GM13977 (cell line): ENCODE measurements at places on chromosomes 7 and 10.

DNA sequence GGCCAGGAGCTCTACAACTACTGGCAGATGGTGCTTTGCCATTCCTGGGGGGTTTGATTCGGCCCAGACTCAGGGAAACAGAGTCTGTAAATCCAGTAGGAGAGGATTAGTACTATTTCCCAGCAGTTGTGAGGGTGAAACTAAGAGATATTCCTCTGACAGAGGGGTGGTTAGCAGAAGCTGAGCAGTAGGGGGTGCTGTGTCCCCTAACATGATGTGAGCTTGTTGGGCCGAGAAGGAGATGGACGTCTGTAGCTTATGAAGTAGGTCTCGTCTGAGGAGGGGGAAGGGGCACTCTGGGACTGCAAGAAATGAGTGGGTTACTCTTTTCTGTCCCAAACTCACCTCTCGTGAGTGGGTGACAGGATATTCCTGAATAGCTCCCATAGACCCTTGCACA is 179.2 kb upstream of the MBL2 start:
- peak; percentile 65 for DNase-seq

DNA sequence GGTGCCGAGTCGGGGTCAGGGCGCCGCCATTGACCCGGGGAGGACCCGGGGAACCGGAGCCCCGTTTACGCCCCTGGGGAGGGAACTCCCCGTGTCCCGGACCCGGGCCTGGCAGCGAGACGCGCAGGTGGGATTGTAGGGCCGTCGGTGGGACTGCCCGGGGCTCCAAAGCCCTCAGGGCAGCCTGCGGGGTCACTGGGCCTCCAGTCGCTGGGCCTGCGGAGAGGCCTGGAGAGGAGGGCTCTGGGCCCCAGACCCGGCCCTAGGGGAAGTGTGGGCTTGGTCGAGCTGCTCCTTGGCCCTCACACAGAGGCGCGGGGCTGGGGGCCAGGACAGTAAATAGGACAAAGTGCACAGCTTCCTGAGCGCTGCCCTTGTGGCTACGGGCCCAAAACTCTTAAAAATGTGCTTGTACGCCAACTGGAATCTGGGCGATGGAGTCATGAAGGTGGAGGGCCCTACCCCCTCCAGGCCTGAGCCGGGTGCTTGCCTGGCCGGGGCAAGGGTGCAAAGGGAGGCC is 657 bp downstream of the ECHDC3 start:
- no peak for DNase-seq

DNA sequence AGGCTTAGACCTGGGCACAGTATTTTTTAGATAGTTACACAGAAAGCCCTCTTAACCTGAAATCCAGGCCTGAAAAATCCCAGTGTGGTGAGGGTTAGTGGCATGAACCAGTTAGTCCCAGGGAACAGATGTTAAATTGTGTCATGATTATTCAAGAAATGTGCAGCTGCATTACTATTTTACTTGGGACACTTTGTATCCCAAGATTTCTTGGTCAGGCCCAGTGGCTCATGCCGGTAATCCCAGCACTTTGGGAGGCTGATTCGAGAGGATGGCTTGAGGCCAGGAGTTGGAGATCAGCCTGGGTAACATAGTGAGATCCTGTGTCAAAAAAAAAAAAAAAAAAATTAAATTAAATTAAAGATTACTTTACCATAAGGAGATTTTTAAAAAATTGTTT is 36.0 kb upstream of the OTUD1 start:
- no peak for DNase-seq

GRCh38 chr10:60009276-60009675 is 102.9 kb upstream of the CCDC6 start:
- no peak for DNase-seq

DNA sequence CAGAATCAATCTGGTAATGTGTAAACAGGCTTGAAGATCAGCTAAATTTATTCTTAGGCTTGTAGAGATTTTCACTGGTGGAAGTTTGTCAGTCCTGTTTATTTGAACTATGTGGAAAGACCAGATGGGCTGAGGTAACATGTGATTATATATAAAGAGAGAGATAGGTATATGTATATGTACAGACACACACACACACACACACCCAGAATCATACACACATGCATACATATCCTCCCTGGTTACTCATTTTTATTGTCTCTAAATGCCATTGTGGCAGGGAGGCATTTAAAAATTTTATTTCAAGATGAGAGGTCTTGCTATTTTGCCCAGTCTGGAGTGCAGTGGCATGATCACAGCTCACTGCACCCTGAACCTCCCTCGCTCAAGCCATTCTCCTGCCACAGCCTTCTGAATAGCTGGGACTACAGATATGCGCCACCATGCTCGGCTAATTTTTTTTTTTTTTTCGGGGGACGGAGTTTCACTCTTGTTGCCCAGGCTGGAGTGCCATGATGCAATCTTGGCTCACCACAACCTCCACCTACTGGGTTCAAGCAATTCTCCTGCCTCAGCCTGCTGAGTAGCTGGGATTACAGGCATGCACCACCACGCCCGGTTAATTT is 78.1 kb upstream of the CYTH3 start:
- DNase-seq: no peak

DNA sequence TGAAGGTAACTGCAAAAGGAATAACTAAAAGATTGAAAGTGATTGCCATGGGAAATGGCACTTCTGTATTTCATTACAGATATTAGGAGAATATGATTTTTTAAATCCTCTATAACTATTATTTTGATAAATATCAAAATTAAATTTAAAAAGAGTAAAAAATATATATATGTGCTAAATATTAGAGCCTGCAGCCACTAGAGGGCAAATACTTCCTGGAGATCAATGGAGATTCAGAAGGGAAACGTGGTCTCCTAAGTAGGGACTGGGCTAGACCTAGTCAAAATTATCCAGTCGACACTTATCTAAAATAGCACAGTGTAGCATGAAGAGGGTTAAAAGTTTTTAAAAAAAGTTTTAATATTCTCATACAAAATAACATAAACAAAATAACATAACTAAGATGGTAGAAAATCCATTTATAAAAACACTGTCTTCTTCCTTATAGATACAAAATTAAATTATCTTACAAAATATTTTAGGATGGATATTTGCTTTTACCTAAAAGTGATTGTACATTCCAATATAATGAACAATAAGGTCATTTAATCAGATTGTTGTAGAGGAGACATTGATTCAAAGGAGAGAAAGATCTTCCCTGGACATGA is 434.3 kb downstream of the MDFIC start:
- DNase-seq: no peak

DNA sequence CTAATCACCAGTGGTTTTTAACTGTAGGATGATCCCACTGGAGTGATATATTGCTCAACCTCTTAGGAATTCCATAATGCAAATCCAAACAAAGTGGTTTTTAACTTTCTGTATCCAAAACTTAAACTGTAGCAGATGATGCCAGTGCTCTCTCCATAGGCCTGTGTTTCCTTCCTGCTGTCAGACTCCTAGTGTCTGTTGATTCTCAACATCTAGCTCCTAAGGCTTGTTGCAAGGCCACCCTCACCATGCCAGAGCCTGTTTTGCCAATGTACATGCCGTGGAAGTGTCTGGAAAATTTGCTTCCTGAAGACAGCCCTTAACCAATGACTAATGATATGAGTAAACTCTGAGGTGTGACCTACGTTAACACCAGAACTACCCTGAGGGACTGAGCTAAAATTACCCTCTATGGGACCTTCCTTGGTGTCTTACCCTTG is 39.3 kb downstream of the C1GALT1 start:
- no peak for DNase-seq

- DNase-seq: no peak
These were observed 236.5 kb downstream of the RELN start for GRCh38 chr7:103752995-103753394.

DNA sequence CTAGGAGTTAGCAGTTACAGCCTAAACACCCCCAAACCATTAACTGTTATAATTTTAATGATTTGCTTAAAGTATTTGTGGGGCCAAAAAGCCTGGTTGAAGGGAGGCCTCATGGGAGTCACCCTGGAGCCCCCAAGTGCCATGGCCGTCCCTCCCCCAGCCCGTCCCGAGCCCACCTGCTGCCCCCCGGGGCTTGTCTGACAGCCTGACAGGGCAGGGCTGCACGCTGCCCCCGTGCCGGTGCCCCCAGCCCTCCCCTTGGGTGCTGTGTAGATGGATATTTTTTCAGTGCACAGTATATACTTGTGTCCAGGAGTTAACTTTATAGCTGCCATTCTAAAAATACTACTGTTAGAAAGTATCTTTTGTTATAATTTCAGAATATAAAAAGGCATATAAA is 108.4 kb downstream of the CYTH3 start:
- no peak for DNase-seq

- no peak for DNase-seq
These were observed 270.1 kb downstream of the AGMO start for GRCh38 chr7:15291699-15292098.

DNA sequence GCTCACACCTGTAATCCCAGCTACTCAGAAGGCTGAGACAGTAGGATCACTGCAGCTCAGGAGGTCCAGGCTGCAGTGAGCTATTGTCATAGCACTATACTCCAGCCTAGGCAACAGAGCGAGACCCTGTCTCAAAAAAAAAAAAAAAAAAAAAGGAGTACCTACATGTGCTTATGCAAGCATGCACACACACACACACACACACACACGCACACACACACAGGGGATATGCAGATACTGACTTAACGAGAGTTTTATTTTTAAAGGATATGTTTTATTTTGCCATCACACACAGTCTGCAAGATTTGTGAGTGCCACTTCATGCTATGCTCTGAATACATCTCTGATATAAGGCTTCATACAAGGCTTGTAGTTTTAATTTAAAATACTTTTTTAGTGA is 479.3 kb downstream of the NEBL start:
- no peak for DNase-seq

- no peak for DNase-seq
These were observed 368.9 kb downstream of the KCNMA1 start for GRCh38 chr10:77268721-77269120.

GRCh38 chr7:10939237-10939910 is 34.3 kb upstream of the PHF14 start:
- DNase-seq: peak; percentile 25

- no peak for DNase-seq
These were observed 83.9 kb downstream of the ADCY1 start for GRCh38 chr7:45657890-45658715.

GRCh38 chr7:140069298-140069949 is 6.7 kb upstream of the PARP12 start:
- DNase-seq: no peak

- peak; percentile 34 for DNase-seq
These were observed 1.5 kb upstream of the KAT6B start for GRCh38 chr10:74824900-74825370.

- DNase-seq: no peak
These were observed 264.4 kb downstream of the SKAP2 start for GRCh38 chr7:26599982-26600381.

DNA sequence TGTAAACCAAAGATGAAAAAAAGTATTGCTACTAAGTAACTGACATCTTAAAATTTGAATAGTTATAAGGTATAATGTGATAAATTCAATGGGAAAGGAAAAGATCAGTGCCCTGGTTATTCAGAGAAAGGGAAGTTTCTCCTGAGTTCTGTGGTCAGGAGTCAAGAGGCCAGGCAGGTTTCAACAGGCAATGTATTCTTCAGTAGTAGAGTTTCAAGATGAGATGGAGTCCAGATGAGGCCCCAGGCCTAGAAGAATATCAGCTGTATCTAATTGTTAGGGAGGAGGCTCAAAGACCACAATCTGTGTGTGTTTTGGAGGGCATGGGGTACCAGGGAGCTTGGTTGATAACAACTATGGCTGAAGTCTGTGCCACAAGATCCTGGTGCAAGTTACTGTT is 101.4 kb upstream of the DLX6 start:
- no peak for DNase-seq

- no peak for DNase-seq
These were observed 259.3 kb downstream of the SFMBT2 start for GRCh38 chr10:7151538-7151937.

DNA sequence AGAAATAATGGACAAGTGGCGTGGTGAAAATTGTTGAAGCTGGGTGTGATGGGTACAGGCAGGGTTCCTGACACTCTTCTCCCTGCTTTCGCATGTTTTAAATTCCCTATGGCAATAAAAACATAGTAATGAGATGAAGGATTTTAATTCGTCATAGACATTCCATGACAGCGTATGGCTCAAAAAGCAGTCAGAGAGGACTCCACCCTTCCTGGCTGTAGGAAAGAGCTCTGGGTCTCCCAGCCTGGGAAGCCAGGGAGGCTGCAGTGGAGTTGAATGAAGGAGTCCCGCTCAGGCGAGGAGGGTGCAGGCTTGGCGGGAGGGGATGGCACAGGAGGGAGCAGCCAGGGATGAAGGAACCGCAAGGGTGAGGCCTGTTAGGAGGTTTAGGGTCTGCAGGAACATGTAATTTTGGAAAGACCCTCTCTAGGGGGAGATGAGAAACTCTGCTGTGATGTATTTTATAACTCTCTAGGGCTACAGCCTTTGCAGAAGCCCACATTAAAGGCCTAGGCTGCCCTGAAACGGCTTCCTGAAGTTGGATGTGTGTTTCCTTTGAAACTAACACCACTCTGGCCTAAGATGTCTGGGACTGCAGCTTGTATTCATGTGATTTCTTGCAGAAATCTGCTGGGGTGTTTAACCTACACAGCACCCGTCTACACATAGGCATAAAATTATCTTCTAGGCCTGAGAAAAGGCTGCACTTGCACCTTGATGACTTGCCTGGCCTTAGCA is 7.6 kb upstream of the LARP4B start:
- DNase-seq: no peak

GRCh38 chr7:36564489-36564888 is 159.8 kb downstream of the AOAH start:
- DNase-seq: no peak

- no peak for DNase-seq
These were observed 97.0 kb downstream of the BAMBI start for GRCh38 chr10:28774051-28774995.

- no peak for DNase-seq
These were observed 101.5 kb downstream of the JCAD start for GRCh38 chr10:29957907-29958331.

GRCh38 chr10:127563718-127564553 is 14.8 kb downstream of the NPS start:
- DNase-seq: no peak

DNA sequence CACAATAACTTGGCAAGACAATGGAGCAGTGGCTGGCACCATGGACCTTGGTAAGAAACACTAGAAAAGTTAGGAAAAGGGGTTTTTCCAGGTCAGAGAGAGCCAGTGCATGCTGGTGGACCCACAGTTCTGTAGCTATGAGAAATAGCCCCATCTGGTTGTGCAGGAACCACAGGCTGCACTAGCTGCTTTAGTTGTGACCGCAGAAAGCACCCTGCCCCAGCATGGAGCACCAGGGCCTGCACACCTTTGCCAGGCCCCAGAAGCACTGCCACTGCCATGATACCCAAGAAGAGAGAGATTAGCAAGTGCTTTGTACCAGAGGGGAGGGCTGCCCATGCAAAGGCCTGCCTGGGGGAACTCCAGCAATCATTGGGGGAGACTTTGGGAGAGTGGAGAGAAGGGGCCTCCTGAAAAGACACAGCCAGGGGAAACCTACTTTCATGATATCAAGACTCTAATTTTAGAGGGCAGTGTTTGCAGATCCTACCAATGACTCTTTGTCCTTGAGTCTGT is 256.1 kb upstream of the C7orf33 start:
- DNase-seq: no peak

GRCh38 chr10:15333909-15334649 is 37.0 kb downstream of the FAM171A1 start:
- DNase-seq: no peak

GRCh38 chr7:98022531-98022930 is 32.5 kb upstream of the OCM2 start:
- DNase-seq: no peak

- DNase-seq: no peak
These were observed 254.8 kb upstream of the ZMIZ1 start for GRCh38 chr10:78813998-78814399.
